RWPE1 (cell line): ENCODE measurements at places on chromosomes 1 and 21.

DNA sequence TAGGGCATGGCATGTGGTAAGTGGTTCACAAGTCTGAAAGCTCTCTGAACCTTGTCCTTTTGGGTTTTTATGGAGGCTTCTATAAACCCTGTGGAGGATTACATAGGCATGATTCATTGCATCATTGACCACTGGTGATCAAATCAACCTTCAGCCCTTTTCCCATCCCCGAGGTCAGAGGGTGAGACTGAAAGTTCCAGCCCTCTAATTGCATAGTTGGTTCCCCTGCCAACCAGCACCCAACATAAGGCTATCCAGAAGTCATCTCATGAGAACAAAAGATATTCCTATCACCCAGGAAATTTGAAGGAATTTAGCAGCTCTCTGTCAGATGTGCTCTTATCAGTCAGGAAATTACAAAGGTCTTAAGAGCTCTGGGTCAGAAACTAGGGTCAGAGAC is 89.5 kb upstream of the ARTN start:
- no peak for DNase-seq

GRCh38 chr1:215076322-215076721 is 6.2 kb upstream of the KCNK2 start:
- peak; percentile 21 for DNase-seq

DNA sequence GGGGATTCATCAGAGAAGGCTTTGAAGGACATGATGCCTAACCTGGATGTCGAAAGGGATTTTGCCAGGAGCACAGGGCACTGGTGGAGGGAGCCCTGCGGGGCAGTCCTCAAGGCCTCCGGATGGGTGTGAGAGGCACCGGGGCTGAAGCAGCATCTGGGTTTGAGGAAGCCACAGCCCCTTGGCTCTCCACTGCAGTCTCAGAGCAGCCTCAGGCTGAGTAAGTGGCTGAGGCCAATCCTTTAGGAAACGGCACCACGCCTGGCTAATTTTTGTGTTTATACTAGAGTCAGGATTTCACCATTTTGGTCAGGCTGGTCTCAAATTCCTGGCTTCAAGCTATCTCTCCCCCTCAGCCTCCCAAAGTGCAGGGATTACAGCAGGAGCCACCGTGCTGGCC is 12.0 kb downstream of the ERVH48-1 start:
- no peak for DNase-seq

DNA sequence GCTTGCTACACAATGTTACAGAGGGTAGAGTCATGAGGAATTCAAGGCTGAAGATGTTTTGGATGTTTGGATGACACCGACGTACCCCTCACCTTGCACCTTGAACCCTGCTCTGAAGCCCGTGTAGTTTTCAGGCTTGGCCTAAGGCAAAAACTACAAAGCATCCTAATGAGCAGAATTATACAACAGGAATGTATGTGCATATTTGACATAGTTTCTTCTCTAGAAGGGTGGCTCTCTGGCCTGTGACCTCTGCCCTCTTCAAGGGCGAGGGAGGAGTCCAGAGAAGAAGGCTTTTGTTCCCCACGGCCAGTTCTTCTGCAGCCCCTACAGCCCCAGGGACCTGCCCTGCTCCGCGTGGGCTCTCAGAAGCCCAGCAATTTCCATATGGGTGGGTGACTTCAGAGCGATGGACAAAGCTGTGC is 43.3 kb downstream of the L1TD1 start:
- no peak for DNase-seq

GRCh38 chr1:225896494-225896893 is 7.5 kb upstream of the LEFTY1 start:
- DNase-seq, result no peak

- DNase-seq, result peak; percentile 92
Measured at GRCh38 chr1:41783189-41783639, 135.5 kb downstream of the HIVEP3 start.

- DNase-seq, result no peak
Measured at GRCh38 chr1:10657088-10657847, 139.2 kb downstream of the CASZ1 start.
